ENCODE measurements at places on chromosomes 5 and 9. TPM values are rescaled to one million over a fixed set of nuclear protein-coding genes. Genes with fewer than 3 reads are reported as not detected.
A peak's percentile ranks its signal among the peaks of the same experiment; 100 is the strongest.

Gene PCBD2
- total RNA-seq, result 11.8 TPM

Gene FOXD1
- 0.28 TPM for total RNA-seq

Gene CTSV
- 7.2 TPM for total RNA-seq

Gene ANKRD55
- 0.16 TPM for total RNA-seq

Gene IFNA2
- total RNA-seq, result not detected

Gene ADRA1B
- total RNA-seq, result 0.32 TPM

Gene PCDHGC5
- total RNA-seq, result 3.0 TPM

Gene SHB
- total RNA-seq, result 4.6 TPM

GRCh38 chr9:16342246-16343020, 528.0 kb downstream of the BNC2 start:
- no peak overlapping the region for H3K27ac ChIP-seq
- peaks cover 56% of the 10 kb centered on the region for H3K4me1 ChIP-seq
- no peaks in the 10 kb centered on the region for H3K27me3 ChIP-seq
- peaks cover 3% of the 10 kb centered on the region for H3K36me3 ChIP-seq
- DNase-seq, result no peak

- H3K27me3 ChIP-seq, result no peaks in the 10 kb centered on the region
- H3K4me1 ChIP-seq, result peaks cover 37% of the 10 kb centered on the region
Measured at GRCh38 chr5:139667730-139668063, 19.5 kb downstream of the CXXC5 start.

DNA sequence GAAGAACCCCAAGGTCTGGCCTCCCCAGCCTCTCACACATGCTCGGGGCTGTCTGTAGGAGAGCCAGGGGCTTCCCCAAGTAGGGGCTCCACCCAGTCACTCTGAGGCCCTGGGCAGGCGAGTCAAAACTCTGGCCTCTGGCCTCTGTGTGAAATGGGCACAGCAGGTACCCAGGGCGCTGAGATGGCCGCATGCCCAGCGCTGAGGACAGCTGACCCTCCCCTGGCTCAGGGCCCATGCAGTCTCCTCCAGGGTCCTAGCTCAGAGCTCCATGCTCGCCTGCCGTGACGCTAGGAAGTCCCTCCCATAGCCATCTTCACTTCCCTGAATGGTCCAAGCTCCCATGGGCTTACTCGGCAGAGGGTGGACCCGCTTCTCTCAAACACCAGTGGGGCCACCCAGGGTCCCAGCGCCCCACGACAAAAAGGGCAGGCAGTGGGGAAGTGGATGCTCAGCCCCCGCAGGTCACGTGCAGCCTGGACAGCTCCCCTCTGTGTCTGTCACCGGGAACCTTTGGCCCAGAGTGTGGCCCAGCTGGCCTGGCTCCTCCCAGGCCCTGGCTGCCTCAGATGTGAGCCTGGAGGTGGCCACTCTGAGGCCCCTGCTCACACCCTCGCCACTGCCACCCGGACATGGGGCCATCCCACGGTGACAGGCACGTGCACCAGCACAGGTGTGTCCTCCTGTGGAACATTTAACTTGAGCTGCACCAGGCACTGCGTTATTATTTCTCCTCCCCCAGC, 12.2 kb upstream of the VAV2 start:
- peaks cover 4% of the 10 kb centered on the region for H3K27me3 ChIP-seq
- H3K4me3 ChIP-seq, result no peak overlapping the region
- H3K27ac ChIP-seq, result peak overlapping the region; percentile 50
- H3K4me1 ChIP-seq, result no peaks in the 10 kb centered on the region
- H3K36me3 ChIP-seq, result no peaks in the 10 kb centered on the region

DNA sequence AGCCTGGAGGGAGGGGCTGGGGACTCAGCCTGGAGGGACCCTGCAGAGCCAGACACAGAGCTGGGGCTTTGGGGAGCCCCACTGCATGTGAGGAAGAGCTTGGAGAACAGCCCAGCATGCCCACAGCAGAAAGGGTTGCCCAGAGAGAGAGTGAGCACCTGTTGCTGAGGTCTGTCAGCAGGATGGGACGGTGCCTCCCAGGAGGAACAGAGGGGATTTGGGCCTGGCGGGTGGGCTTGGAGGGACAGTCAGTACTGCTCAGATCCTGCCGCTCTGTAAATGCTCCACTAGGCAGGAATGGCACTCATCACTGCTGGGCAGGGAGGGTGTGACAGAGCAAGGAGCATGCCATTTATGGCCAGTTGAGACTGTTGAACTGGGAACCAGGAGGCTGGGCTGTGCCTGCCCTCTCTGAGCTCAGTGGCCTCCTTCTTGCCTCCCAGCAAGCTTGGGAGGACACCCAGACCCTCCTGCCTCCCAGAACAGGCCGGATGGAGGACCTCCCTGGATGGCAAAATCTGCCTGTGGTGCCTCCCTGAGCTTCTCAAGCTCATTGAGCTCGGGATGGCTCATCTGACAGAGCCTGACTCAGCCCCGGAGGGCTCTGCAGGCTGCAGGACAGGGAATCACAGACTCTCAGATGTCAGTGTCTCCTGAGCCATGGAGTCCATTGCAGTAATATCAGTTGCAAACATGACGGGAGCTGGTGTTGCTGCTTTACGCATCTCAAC, 786 bp upstream of the HRCT1 start:
- no peak overlapping the region for H3K4me3 ChIP-seq
- H3K27ac ChIP-seq, result no peak overlapping the region
- no peaks in the 10 kb centered on the region for H3K36me3 ChIP-seq
- peaks cover 31% of the 10 kb centered on the region for H3K4me1 ChIP-seq
- no peak for DNase-seq
- H3K27me3 ChIP-seq, result peaks cover 15% of the 10 kb centered on the region

- H3K4me3 ChIP-seq, result no peak overlapping the region
- H3K27ac ChIP-seq, result no peak overlapping the region
- no peak for DNase-seq
- H3K27me3 ChIP-seq, result no peaks in the 10 kb centered on the region
- H3K36me3 ChIP-seq, result no peaks in the 10 kb centered on the region
Measured at GRCh38 chr5:39618391-39618790, 193.6 kb upstream of the DAB2 start.

GRCh38 chr9:122042056-122042455, 51.1 kb downstream of the TTLL11 start:
- H3K27ac ChIP-seq, result no peak overlapping the region
- H3K36me3 ChIP-seq, result peaks cover 3% of the 10 kb centered on the region
- no peak overlapping the region for H3K4me3 ChIP-seq
- peaks cover 6% of the 10 kb centered on the region for H3K4me1 ChIP-seq

GRCh38 chr5:34913072-34913471, 2.2 kb downstream of the RAD1 start:
- H3K27ac ChIP-seq, result no peak overlapping the region
- peaks cover 29% of the 10 kb centered on the region for H3K4me1 ChIP-seq
- DNase-seq, result no peak
- H3K4me3 ChIP-seq, result no peak overlapping the region
- H3K36me3 ChIP-seq, result peaks cover 6% of the 10 kb centered on the region

- peak; percentile 50 for DNase-seq
- peak overlapping the region; percentile 86 for H3K4me3 ChIP-seq
- no peaks in the 10 kb centered on the region for H3K36me3 ChIP-seq
- H3K4me1 ChIP-seq, result peaks cover 18% of the 10 kb centered on the region
Measured at GRCh38 chr5:140345919-140346347, 470 bp downstream of the HBEGF start.

GRCh38 chr5:179413086-179413690, 67.9 kb upstream of the ADAMTS2 start:
- H3K4me1 ChIP-seq, result peaks cover 6% of the 10 kb centered on the region
- H3K27ac ChIP-seq, result no peak overlapping the region
- no peak for DNase-seq
- no peak overlapping the region for H3K4me3 ChIP-seq

- H3K4me1 ChIP-seq, result peaks cover 10% of the 10 kb centered on the region
- no peaks in the 10 kb centered on the region for H3K27me3 ChIP-seq
- H3K4me3 ChIP-seq, result no peak overlapping the region
- DNase-seq, result no peak
- no peak overlapping the region for H3K27ac ChIP-seq
Measured at GRCh38 chr9:128180001-128180400, 11.4 kb downstream of the CIZ1 start.

- no peak overlapping the region for H3K27ac ChIP-seq
- no peak for DNase-seq
- H3K4me1 ChIP-seq, result peaks cover 3% of the 10 kb centered on the region
- H3K36me3 ChIP-seq, result no peaks in the 10 kb centered on the region
- no peak overlapping the region for H3K4me3 ChIP-seq
- no peaks in the 10 kb centered on the region for H3K27me3 ChIP-seq
Measured at GRCh38 chr5:142958944-142959682, 188.9 kb downstream of the ARHGAP26 start.

DNA sequence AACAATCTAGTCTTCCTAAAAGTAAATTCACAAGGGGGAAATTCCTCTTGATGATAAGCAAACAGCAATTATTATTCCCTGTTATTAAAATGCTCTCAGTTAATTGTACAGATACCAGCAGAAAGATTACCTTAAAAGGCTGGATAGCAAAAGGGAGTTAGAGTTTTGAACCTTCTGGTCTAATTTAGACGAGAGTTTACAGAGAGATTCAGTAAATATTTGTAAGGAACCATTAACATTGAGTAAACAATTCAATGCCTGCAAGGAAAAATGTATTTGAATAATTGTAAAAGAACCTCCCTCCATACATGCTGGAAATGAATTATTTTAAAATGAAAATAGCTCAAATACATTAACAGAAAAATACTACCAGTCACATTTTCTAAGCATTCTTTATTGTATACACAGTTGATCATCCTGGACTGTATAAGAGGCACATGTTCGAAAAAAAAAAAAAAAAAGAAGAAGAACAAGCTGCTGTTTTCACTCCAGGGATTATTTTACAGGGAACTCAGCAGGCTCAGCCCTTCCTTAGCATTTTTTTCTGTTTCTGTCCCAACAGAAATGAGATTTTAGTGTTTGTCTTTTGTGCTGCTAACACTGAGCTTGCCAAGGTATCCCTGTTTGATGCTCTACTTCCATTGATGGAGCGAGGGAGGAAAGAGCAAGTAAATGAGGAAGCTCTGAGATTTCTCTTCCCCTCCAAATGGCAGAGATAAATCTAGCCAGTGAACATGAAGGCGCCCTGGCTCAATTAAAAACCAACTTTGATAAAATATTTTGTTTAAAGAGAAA, 141.1 kb downstream of the ENC1 start:
- H3K4me1 ChIP-seq, result peaks cover 39% of the 10 kb centered on the region
- no peak overlapping the region for H3K27ac ChIP-seq
- no peaks in the 10 kb centered on the region for H3K36me3 ChIP-seq
- DNase-seq, result no peak
- no peak overlapping the region for H3K4me3 ChIP-seq
- no peaks in the 10 kb centered on the region for H3K27me3 ChIP-seq

DNA sequence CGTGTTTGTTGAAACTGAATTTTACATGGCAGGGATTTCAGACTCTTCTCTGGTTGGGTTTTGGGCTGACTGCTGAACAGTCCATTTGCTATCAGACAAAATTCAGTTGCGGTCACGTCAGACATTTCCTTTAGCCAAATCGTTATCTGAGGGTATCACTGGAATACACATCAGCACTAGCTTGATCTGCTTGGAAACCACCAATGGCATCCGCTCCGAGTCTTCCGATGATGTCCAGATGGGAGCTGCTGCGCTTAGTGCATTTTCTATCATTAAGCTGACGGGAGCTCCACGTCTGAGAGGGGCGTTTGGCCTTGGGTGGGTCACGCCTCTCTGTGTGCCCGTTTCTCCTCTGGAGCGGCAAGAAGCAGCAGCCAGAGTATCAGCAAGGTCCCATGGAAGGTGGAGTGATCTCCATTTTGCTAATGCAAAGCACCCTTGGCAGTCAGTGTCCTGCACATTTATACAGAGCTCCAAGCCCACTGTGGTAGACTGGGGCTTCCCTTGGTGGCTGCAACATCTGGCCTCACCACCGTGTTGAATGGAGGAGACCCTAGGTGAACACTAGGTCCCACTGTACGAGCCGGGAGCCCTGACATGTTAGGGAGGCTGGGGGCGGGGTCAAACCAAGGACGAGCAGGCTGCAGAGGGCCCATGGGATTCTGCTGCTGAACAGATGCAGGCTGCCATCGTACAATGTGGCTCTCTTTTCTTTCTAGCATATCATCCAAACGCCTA, 134.6 kb upstream of the PHYKPL start:
- peaks cover 76% of the 10 kb centered on the region for H3K4me1 ChIP-seq
- no peak for DNase-seq
- peak overlapping the region; percentile 31 for H3K4me3 ChIP-seq
- no peaks in the 10 kb centered on the region for H3K27me3 ChIP-seq
- H3K36me3 ChIP-seq, result peaks cover 8% of the 10 kb centered on the region

DNA sequence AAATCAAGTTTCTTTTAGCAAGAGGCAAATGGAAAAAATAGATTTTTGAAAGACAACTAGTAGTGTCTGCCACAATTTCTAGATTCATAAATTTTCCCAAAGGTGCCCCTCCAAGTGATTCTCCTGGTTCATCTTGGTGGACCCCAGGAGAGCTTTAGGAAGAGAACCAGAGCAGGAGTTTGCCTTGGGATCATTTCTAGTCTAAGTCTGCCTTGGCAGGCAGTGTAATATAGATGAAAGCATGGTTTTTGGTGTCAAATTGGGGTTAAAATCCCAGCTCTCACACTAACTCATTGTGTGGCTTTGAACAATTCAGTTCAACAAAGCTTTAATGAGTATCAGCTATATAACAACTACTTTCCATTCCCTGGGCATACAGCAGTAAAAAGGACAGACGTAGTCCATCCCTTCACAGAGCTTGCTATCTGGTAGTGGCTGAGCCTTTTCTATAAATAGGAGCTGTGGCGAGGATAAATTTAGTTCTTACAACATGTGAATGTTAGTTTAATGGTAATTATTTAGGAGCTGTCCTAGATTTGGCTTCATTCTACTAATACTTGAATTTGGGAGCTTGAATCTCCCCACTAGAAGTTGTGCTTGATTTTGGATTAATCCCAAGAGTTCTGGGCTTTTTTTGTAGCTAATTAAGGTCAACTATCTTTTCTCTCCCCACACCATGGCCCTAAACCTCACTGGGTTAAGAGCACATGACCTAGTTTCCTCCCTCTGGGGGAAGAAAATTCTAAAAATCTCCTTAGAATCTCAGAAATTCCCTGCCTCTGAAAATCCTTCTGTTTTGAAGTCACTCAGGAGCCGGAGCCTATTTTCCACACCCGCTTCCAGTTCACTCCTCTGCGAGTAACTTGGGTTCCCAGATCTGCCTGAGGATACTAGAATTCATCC, 197.8 kb downstream of the PCSK1 start:
- H3K4me1 ChIP-seq, result no peaks in the 10 kb centered on the region
- no peaks in the 10 kb centered on the region for H3K27me3 ChIP-seq
- H3K36me3 ChIP-seq, result peaks cover 3% of the 10 kb centered on the region

GRCh38 chr9:2723376-2724065, 6.2 kb downstream of the KCNV2 start:
- H3K4me3 ChIP-seq, result peak overlapping the region; percentile 62
- peak; percentile 39 for DNase-seq
- peak overlapping the region; percentile 91 for H3K27ac ChIP-seq
- H3K27me3 ChIP-seq, result no peaks in the 10 kb centered on the region
